Non-pigmented ciliary epithelial cell (primary cell): ENCODE measurements at places on chromosomes 2 and 18.

- DNase-seq, result no peak
Observed at GRCh38 chr2:118118479-118118878, 30.2 kb downstream of the INSIG2 start.

GRCh38 chr2:30883822-30884221 lies 76.6 kb upstream of the CAPN13 start:
- DNase-seq, result no peak

GRCh38 chr2:26609205-26609631 lies 31.9 kb downstream of the CIB4 start:
- no peak for DNase-seq

DNA sequence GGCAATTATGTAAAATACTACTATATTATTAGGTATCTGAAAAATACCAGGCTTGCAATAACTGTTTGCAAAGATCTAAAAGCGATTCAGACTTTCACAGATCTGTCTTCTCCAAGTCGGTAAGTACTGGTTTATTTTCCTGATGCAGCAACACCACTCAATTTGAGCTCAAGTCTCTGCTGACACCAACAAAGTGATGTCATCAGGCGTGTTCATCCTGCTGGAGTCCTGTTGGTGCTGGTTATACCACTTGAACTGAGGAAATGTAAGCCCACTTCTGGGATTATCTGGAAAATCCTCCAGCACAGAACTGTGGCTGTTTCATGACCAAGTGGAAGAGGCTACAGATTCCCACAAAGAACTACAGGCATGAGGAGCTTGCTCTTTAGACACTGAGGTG lies 267.6 kb downstream of the BCL2 start:
- DNase-seq, result no peak

DNA sequence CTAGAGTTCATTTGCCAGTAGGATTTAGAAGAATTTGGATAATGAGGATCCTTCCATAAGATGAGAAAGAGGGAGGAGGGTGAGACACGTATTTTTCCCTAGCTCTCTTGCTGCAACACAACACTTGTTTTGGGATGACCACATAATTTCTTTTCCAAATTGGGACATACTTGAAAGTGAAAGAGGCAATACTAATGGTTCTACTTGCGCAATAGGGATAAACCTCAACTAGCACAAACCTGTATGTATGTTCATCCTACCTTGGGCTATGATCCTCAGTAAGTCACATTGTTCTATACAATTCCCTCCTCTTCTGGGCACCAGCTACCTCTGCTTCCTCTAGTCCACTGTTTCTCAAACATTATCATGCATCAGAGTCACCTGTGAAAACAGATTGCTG lies 1208.8 kb upstream of the LRRTM1 start:
- no peak for DNase-seq

DNA sequence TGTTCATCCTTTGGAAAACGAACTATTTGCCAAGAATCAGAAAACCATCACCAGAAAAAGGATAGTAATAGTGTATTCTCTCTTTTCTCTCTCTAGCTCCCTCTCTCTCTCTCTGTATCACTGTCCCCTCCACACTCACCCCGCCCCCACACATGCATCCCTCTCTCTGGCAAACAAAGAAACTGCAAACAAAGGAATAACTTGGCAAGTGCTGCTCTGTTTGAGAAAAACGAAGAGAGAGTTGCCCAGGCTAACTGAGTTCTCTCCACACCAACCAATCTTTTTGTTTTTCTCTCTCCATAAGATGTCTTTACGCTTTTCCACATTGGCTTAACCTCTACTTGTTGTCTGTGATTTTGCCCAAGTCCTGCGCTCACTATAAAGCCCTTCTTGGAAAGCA lies 316.2 kb downstream of the EPHA4 start:
- DNase-seq, result no peak

GRCh38 chr2:231691251-231691772 lies 17.0 kb upstream of the PTMA start:
- DNase-seq, result no peak

DNA sequence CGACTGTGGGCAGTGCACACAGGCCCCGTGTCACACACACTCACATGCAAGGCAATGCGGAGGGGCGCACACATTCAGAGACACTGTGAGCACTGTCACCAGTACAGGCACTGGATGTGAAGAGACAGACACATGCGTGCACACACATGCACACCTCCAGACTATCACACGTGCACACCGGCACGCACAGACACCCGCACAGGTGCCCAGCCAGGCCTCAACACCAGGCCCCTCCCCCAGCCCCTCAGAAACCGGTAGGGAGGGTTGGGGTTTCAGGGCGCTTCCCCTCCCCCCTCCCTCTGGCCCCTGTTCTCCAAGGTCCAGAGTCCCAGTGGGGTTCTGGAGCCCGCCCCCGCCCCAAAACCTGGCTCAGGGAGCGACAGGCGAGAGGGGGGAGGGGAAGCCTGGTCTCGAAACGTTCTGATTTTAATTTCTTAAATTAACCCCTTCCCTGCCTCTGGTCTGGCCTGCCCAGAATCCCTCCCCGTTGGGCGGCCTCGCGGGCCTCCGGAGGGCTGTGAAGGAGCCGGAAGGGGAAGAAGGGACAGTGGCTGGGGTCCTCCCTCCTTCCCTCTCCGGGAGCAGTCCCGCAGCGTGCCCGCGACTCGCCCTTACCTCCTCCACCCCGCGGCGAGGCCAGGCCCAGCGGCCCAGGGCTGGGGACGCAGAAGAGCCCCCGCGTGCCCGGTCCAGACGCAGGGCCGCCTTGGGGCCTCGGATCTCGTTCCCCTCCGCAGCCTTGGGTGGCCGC lies 558 bp downstream of the FBXO41 start:
- no peak for DNase-seq

- DNase-seq, result no peak
Observed at GRCh38 chr2:186433777-186434432, 52.2 kb upstream of the ZC3H15 start.

GRCh38 chr2:191854382-191855372 lies 7.8 kb upstream of the CAVIN2 start:
- no peak for DNase-seq

GRCh38 chr2:17803497-17803896 lies 12.8 kb upstream of the MSGN1 start:
- no peak for DNase-seq

- DNase-seq, result no peak
Observed at GRCh38 chr2:61356261-61356957, 114.5 kb downstream of the USP34 start.

DNA sequence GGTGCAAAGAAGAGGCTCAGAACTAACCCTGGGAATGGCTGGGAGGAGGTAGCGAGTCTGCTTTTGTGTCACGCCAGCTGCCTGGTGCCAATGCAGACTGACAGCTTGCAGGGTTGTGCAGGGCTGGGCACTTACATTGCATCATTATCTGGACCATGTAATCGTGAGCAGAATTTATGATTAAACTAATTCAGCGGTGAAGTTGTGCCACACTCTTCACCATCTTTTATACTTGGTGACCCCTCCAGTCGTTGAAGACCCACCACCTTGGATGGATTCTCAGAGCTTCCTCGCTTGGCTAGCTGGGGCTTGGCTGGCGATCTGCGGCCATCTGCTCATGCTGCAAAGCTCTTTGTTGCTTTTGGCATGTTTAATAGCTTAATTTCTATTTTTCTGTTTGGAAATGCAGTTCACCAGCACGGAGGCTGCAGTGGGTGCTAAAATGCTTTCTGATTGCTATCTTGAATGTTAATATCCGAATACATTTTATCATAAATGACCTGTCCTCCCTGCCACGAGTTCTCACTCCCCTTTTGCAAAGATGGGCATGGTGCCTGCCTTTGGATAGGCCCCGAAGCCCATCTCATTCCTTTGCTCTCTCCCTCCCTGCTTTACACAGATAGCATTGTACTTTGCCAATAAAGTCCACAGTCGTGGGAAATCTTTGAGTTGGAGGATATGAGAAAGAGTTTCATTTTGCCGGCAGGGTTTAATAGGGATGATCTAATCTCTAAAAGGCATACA lies 188.2 kb downstream of the PRKCE start:
- DNase-seq, result no peak

GRCh38 chr2:54878182-54878581 lies 154.7 kb downstream of the EML6 start:
- DNase-seq, result no peak

GRCh38 chr2:110780461-110780860 lies 48.1 kb downstream of the ACOXL start:
- no peak for DNase-seq

DNA sequence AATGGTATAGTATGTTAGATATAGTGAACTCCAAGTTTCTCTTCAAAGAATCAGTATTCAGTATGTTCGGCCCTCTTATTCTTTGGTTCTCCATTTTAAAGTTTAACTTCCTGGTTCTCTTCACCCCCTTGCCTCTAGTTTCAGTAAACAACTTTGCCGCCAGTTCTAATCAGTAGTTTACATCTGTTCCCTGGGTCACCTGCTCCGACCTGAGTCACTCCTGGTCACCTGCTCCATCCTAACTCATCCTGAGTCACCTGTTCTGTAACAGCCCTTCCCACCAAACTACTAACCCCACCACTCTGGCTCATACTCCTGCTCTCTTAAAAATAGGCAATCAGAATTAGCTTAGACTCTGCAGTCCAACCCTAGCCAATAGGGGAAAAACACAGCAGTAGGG lies 23.7 kb upstream of the TEX51 start:
- no peak for DNase-seq

DNA sequence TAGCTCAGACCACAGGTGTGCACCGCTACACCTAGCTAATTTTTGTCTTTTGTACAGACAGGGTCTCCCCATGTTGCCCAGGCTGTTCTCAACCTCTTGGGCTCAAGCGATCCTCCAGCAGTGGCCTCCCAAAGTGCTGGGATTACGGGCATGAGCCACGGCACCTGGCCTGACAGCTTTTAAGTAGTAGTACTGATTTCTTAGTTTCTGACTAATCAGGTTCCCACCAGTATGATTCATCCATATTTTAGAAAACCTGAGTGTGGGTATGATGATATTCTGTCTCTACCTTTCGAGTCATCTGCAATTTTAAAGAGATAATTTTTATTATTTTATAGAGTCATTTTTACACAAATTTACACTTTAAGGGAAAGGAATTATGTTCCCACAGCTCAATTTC lies 46.4 kb upstream of the GULP1 start:
- DNase-seq, result no peak

DNA sequence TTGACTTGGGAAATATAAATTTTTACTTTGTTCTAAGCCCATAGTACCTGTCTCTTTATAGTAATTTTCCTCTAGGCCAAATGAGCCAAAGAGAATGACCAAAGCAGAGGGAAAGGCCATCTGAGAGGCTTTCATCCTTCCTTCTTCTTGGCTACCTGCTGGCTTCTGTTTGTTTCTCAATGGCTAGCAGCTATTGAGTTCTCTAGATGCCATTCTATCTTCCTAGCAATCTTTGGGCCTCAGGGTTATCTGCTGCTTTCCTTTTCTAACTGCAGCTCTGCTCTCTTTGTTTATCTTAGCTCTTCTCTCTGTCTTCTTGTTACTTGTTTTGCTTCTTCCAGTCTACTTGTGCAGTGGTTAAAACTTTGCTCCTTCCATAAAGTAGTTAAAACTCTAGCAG lies 601.1 kb upstream of the NRXN1 start:
- DNase-seq, result no peak

DNA sequence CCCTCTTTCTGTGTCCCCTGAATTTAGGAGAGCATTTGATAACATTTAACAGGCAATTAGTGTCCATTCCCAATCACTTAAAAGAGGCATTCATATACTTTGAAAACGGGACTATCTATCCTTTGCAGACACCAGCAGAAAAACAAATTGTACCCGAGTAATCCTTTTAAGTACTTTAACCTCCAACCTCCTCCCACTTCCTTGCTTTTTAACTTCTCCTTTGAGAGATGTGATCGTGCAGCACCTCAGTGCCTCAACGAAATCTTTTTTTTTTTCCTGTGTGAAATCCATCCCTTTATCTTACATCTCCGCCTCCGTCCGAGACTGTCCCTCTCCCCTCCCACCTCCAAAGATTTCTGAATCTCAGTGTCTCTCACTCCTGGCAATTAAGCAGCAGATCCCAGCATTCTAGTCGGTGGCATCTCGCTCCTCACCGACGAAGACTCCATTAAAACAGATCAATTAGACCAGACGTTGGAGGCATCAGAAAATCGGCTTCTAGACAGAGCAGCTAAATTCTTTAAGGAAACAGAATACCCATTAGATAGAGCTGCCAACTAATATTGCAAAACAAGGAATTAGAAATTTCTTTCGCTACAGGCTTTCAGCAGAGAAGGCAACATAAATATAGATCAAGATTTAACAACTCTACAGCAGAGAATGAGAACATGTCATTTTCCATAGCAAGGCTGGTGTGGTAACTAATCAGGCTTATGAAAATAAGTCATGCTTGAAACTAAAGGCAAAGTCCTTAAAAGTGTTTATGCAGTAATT lies 1.9 kb upstream of the TMEFF2 start:
- DNase-seq, result no peak

GRCh38 chr2:33448220-33448899 lies 28.1 kb upstream of the RASGRP3 start:
- DNase-seq, result no peak

GRCh38 chr2:144753416-144753815 lies 233.5 kb upstream of the ZEB2 start:
- DNase-seq, result no peak

DNA sequence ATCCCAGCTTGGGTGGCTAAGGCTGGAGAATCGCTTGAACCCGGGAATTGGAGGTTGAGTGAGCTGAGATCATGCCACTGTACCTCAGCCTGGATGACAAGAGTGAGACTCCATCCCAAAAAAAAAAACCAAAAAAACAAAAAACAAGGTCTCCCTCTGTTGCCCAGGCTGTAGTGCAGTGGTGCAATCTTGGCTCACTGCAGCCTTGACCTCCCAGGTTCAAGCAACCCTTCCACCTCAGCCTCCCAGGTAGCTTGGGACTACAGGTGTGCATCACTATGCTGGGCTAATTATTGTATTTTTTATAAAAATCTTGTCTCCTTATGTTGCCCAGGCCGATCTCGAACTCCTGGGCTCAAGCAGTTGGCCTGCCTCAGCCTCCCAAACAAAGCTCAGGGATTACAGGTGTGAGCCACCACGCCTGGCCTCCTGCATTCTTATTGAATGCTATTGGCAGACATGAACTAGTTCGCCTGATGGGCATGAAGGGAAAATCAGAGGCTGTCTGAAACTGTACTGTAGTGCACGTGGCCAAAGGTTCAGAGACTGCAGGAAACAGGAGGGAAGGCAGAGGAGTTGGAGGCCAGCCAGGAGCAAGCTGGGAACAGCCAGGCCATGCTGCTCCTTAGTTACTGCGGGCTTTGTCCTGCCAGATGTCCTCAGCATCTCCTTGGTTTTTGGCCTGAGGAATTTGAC lies 16.0 kb upstream of the ASXL2 start:
- DNase-seq, result no peak

GRCh38 chr2:222399038-222399783 lies 25.1 kb upstream of the SGPP2 start:
- DNase-seq, result no peak

GRCh38 chr2:161415034-161415986 lies 787 bp upstream of the TBR1 start:
- no peak for DNase-seq

- DNase-seq, result no peak
Observed at GRCh38 chr2:240884745-240885144, 11.2 kb downstream of the MAB21L4 start.
